ENCODE measurements at places on chromosomes 16 and 17.

DNA sequence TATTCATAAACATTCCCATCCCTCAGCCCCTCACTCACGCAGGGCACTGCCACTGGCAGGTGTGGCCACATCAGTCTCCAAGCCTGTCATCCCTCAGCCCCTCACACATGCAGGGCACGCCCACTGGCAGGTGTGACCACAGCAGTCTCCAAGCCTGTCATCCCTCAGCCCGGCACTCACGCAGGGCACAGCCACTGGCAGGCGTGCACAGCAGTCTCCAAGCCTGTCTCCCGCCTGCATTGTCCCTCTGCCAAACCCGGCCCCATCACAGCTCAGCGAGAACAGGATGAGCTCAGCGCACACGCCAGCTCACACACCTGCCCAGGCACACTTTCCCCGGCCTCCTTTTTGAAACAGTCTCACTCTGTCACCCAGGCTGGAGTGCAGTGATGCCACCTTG lies 11.4 kb upstream of the KREMEN2 start:
- DNase-seq, result no peak

GRCh38 chr17:80253631-80254395 lies 6.8 kb upstream of the RNF213 start:
- no peak for DNase-seq

DNA sequence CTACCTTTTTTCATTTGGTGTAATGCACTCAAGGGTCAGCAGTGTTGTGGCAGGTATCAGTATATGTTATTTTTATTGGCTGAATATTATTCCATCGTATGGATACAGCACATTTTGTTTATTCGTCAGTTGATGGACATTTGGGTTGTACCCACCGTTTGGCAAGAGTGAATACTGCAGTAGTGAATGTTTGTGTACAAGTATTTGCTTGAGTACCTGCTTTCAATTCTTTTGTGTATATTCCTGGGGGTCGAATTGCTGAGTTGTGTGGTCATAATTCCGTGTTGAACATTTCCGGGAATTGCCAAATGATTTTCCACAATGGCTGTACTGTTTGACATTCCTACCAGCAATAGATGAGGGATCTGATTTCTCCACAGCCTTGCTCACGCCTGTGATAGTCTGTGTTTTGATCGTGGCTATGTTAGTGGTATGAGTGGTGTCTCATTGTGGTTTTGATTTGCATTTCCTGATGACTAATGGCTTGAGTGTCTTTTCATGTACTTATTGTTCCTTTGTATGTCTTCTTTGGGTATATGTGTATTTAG lies 108.4 kb downstream of the OR1D5 start:
- DNase-seq, result no peak

- no peak for DNase-seq
Observed at GRCh38 chr16:72749091-72749490, 298.8 kb downstream of the ZFHX3 start.

GRCh38 chr17:58764373-58764772 lies 8.7 kb downstream of the PPM1E start:
- no peak for DNase-seq

- DNase-seq, result no peak
Observed at GRCh38 chr16:48180868-48181480, 25.2 kb upstream of the ABCC12 start.

- no peak for DNase-seq
Observed at GRCh38 chr17:32287804-32288511, 22.3 kb downstream of the RHBDL3 start.

- no peak for DNase-seq
Observed at GRCh38 chr17:83123896-83124801, 44.7 kb downstream of the METRNL start.

- DNase-seq, result no peak
Observed at GRCh38 chr17:869567-870525, 87.7 kb downstream of the MRM3 start.

- DNase-seq, result no peak
Observed at GRCh38 chr17:32314636-32315035, 27.3 kb downstream of the C17orf75 start.

DNA sequence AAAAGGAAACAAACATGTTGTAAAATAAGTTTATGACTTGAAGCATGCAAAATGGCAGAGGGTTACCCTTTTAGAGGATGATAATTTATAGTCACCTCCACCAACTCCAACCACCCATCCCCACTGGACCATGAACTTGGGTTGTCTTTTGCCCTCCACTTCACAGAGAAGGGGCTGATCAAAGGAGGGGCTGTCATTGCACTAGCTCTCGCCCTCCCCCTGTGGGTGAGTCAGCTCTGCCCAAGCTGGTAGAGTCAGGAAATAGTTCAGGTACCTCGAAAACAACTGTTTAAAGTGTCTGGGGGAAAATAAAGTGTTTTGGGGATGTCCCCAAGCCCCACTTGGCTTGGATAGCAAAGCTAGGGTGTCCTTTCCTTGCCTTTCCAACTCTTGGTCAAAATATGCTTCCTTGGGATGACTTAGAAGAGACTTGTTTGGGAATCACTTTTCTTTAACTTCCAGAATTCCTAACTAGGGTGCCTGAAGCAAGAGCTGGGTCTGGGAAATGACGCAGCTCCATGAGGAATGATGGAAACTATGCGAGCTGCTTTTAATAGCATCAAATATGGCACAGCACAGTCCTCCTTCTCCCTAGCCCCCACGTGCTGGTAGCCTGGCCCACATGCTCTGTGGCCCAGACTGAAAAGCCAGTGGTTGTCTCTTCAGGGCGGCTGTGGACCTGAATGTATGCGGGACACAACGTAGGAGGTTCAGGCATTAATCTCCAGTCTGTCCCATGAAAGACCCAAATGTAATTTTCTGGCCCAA lies 40.7 kb downstream of the TBX4 start:
- no peak for DNase-seq

DNA sequence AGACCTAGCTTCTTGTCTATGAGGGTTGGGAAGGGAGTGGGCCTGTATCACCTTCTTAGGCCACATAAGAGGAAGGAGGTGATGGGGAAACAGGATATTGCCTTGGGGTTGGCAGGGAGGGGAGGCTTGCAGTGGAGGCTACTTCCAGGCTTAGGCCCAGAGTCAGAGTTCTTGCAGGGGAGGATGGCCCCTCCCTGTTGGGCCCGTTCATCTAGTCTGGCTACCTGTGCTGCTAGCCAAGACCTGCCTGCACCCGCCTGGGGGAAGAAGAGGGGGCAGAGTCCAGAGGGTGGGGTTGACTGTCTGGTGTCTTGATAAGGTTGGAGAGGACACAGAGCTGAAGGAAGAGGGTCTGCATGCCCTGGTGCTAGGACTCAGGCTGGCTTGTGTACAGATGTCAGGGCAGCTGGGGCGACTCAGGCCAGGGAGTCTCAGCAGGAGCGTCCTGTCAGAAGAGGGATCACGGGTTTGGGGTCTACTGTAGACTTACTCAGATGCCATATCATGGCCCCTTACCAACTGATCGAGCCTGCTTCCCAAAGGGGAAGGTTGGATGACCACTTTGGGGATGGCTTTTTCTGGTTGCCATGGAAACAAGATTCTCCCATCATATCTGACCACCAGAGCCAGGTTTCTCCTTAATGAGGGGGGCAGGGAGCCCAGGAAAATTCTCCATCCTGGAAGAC lies 5.3 kb downstream of the KDM6B start:
- DNase-seq, result no peak

GRCh38 chr17:39627047-39627711 lies 427 bp downstream of the PPP1R1B start:
- no peak for DNase-seq

- DNase-seq, result no peak
Observed at GRCh38 chr17:40058186-40058784, 4.1 kb upstream of the MED24 start.

DNA sequence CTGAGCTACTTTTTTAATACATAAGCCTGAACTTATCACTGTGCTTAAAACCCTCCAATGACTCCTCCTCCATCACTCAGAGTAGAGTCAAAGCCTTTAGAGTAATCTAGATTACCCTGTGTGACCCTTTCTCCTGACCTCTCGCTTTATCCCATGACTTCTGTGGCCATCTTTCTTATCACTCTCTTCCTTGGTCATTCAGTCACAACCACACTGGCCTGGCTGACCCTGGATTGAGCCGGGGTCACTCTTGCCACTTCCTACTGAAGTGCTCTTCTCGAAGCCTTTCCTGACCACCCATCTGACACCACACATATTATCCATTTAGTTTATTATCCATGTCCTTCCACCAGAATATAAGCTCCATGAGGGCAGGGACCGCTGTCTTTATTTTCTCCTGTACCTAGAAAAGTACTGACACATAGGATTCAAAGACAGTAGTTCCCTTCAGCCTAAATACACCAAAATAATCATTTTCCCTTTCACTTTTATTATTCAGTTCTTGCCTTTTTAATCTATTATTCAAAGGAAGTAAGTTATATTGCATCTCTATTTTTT lies 28.0 kb upstream of the ABCA9 start:
- no peak for DNase-seq

DNA sequence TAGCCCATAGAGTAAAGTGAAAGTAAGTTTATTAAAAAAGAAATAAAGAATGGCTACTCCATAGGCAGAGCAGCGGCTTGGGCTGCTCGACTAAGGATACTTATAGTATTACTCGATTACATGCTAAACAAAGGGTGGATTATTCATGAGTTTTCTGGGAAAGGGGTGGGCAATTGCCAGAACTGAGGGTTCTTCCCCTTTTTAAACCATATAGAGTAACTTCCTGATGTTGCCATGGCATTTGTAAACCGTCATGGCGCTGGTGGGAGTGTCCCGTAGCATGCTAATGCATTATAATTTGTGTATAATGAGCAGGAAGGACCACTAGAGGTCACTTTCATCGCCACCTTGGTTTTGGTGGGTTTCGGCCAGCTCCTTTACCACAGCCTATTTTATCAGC lies 13.3 kb upstream of the GAS7 start:
- DNase-seq, result no peak

GRCh38 chr16:84476401-84476800 lies 28.1 kb downstream of the MEAK7 start:
- no peak for DNase-seq

GRCh38 chr17:31722251-31723056 lies 136.6 kb downstream of the COPRS start:
- DNase-seq, result no peak

- no peak for DNase-seq
Observed at GRCh38 chr16:81180578-81180977, 57.9 kb upstream of the BCO1 start.

- no peak for DNase-seq
Observed at GRCh38 chr17:39485555-39485954, 24.3 kb downstream of the CDK12 start.

DNA sequence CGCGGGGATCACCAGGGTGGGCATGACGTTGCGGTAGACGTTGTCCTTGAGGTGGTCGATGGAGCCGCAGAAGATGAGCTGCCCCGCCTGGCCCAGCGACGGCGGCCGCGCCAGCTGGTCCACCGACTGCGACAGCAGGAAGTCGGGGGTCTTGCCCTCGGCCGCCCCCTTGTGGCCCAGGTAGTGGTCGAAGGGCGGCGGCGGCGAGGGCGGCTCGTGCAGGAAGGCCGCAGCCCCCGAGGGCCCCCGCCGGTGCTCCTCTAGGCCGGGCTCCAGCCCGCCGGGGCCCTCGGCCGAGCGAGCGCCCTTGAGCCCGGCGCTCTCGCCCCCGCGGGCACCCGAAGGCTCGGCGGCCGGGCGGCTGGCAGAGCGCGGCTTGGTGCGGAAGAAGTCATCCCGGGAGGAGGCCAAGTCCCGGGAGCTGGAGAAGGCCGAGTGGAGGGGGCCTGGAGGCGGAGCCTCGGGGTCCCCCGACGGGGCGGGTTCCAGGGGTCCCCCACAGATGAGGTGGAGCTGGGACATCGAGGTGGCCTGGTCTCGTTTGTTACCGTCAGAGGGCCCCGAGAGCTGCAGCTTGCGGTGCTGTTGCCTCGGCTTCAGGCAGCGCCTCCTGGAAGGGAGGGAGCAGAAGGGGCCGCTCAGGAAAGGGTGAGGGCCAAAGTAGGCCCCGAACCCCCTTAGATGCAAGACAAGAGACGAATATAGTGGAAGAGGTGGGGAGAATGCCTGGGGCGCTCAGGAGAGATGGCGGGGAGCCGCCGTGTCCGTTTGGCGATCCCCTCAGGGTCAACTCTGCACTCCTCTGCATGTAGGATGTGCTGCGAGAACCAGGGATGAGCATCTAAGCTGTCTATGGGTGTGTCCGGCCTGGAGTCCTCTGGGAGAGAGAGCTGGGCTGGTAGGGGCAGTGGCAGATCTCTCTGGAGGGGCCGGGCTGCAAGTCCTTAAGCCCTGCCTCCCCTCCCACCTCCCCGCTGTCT lies 8.8 kb downstream of the FAM171A2 start:
- DNase-seq, result peak; percentile 48

Data from stimulated activated CD4-positive, alpha-beta T cell treated with anti-CD3 and anti-CD28 coated beads, Interleukin-2, amount 100 ng/mL, for 4 hours (primary cell).